ENCODE measurements at places on chromosomes 11 and 22.

DNA sequence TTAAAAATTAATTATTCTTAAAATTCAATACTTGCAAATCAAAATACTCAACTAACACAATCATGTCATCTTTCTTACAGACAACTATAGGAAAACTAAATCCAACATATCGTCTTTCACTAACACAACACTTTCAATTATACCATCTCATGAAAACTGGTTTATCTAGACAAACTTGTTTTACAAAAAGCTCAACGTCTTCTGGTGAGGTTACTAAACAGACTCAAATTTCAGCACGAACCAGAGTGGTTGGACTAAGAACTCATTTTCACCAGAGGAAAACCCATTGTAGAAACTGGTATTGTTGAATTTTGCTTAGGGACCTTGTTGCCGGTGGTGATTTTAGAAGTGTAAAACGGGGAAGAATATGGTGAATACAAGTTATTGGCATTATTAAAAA, 52.2 kb downstream of the NUP98 start:
- DNase-seq, result no peak

GRCh38 chr11:122594986-122595645, 60.4 kb upstream of the UBASH3B start:
- DNase-seq, result no peak

DNA sequence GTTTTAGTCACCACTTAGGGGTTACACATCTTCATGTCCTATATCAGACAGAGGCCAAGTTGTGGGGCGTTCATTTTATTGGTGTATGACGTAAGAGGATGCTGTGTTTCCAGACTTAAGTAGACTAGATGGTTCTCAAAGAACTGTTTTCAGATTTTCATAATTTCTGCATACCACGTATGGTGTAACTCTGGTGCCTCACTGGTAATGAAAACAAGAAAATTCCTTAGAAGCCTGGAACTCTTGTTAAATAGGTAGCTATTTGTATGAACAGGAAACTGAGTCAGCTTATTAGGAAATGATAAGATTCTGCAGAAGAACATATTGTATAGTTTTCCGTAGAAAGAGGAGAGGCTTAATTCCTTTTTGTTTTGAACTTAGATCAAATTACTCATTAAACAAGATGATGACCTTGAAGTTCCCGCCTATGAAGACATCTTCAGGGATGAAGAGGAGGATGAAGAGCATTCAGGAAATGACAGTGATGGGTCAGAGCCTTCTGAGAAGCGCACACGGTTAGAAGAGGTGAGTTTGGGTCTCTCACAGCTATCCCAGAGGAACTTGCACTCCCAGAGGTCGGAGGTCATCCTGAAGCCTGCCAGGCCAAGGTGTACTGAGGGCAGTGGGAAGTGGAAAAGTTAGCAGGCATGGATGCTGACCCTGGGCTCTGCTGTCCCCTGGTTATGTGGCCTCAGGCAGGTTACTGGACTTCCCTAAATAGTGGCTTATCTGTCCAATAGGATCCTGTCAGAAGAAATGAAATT, 3.9 kb downstream of the CDC45 start:
- DNase-seq, result no peak

DNA sequence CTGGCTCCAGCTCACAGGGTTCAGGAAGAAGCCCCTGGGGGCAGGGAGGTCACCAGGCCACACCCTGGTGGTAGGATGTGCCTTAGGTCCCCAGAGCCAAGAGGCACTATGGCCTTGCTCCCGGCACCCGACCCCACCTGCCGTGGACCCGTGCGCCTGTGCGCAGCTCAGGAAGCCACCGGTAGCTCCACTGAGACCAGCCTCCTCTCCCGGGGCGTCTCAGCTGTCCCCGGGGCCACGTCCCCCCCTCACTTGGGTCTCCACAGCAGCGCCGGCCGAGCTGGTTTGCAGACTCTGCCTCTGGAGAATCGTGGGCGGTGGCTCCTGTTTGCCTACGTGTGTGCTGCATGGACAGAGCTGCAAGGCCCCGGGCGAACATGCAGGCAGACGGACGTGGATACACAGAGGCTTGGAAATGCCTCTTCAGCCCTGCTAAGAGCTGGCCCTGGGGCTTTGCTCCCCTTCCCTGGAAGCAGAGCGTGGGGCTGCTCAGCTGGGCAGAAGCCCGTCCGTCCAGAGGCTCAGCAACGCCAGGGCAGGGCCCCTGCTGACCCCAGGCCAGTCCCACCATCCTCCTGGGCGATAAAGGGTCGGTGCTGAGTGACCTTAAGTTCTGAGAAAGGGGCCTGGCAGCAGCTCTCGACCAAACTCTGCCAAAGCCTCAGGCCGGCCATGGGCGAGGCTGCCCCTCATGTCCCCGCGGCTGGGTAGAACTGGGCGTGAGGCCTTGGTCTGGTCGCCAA, 15.3 kb upstream of the MUC5B start:
- DNase-seq, result no peak

DNA sequence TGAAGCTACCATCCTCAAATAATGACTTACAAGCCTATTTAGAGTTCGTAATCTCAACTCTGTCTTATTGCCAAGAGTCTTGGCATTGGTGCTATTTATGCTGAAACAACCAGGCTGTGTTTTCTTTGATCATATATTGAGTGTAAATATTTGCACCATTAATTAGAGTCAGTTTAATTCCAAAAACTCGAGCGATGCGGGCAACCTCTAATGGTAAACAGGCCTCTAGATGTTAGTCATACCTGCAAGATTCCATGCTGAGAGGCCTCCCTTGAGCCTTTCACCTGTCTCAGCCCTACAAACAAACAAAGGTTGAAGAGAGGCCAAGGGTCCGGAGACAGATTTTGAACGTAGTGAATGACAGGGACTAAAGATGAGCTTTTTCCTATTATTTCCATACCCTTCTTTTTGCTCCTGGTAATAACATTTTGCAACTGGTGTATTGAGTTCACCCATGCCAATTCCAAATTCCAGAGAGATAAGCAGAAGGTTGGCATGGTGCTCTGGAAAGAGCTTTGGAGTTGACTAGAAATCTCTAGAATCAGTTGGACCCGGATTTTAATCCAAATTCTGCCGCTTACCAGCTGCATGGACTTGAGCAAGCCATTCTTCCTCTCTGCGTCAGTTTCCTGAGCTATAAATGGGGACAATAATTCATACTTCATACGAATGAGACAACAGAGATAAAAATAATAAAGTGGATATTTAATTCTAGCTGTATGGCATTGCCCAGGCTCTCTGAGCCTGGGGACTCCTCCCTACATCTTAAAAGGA, 99.1 kb upstream of the ANO1 start:
- DNase-seq, result no peak

DNA sequence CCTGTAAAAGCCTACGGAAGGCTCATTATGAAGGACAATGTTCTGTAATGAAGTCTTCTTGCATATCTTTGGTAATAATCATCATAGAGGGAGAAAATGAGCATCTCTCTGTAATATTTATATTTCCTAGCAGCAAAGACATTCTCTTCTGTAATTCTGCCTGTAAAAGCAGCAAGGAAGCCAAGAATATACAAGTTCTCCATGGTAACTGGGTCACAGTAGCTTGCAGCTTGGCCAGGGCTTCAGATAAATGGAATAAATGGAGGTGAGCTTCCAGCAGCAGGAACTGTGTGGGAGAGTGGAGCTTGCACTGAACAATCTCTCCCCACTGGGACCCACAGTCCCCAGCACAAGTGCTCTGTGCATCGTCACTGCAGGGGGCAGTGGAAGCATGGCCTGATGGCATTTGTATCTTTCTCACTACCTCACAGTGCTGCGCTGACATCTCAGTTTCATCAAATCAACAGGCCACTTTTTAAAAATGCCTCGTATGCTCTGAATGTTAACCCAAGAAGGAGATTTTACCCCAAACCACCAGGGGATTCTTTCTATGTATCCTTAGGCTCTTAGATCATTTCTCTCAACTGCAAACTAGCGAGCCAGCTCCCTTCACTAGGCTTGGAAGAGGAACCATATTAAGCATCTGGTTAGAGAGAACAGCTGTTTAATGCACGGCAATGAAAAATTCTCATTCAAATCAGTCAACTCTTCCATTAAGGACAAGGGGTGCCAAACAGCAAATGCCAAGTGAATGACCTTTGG, 1059.7 kb downstream of the OPCML start:
- DNase-seq, result no peak

GRCh38 chr11:13674799-13675509, 6.5 kb downstream of the FAR1 start:
- DNase-seq, result no peak

DNA sequence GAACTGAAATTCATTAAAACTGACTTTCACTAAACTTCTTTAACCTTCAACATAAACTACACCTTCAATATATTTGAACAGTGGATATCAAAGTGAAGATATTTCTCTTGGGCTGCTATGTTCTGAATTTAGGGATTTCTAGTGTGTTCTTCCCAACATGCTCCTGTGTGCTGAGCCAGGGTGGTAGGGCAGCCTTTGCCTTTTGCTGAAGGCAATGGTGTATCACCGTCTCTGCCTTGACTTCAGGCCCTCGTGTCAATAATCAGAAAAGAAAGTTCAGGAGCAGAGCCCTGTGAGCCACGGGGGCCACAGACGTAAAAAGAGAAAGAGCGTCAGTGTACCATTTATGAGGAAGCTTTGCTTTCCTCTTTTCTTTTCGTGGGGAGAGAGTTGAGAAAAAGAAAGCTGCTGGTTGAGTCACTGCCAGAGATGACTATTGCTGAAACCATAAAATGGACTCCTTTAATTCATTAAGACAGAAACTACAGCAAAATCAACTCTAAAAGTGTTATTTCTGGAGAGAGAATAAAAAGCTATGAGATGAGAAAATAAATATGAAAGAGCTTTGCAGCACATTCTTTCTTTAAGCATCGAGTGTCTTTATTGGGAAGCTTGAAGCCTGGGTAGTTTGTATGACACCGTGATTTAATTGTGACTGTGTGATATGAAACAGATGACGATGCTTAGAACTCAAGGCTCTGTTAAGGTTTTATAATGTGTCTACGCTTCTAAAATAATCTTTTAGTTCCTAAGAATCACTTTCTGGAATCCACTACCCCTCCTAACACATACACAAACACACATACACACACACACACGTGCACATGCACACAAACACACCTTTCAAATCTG, 271.8 kb upstream of the MTNR1B start:
- no peak for DNase-seq

DNA sequence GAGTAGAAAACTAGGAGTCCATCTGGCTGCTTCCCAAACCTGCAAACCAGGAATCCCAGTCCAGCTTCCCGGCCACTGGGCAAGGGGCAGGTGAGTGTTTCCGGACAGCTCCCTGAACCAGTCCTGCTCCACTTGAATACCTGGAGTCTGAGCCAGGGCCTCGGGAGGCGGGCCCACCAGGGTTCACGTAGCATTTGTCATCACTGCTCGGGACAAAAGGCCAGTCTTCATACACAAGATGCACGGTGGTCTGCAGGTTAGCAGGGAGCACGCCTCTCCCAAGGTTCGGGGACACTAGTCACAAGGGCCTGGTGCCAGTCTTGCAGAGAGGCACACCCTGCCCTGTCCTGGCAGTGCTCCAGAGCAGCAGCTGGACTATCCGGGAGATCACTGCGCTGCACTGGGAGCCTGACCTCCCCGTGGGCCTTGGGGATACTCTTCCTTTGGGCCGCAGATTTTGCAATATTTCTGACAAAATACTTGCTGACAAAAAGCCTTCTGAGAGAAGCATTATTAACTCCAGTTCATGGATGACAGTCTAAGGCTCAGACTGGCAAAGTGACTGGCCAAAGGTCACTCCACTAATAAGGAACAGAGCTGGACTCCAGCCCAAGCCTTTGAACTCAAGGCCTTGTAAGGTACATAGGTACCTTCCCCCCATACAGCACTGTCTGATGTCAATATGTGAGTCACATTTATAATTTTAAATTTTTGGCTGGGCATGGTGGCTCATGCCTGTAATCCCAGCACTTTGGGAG, 25.1 kb downstream of the CD6 start:
- no peak for DNase-seq

GRCh38 chr11:119052163-119052814, 4.7 kb downstream of the HYOU1 start:
- DNase-seq, result no peak

- DNase-seq, result no peak
These were observed 850.5 kb downstream of the KCNA4 start for GRCh38 chr11:29166306-29166705.

GRCh38 chr22:46424496-46424895, 89.0 kb downstream of the TRMU start:
- no peak for DNase-seq

DNA sequence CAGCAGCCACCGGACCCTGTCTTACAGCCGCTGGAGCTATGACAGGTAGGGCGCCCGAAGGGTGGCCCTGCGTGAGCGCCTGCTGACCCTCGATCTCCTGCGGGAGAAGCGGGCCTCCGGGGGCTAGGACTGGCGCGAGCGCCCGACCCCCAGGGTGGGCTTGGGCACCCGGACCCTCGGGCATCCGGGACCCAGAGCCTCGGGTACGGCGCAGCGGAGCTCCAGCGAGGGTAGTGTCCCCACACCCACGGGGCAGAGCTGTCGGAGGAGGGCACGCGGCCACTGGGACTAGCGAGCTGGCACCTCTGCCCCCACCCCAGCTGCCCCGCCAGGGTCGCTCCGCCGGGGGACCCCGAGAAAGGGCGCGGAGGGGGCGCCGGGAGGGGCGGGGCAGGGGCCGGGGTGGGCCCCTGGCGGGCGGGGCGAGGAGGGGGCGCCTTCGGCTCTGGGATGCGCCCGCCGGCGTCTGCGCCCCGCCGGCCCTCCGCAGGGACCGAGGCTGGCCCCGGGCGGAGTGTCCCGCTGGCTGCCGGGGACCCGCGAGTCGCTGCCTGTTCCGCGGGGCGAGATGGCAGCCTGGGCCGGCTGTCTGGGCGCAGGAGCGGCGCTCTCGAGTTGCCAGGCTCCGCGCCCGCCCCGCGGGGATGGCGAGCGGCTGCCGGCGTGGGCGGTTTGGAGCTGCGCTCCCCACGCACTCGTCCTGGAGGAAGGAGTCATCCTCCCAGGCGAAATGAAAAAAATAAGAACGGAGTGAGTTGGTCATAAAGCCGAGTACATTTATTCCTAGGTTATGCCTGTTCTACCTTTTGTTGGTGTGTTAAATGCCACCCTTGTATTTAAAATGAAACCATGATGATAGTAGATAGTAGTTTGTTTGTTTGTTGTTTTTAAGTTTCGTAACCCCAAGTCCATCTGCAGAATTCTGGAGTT, 32.4 kb downstream of the EIF3F start:
- DNase-seq, result no peak

GRCh38 chr22:37999640-38000272, 15.4 kb upstream of the SOX10 start:
- DNase-seq, result peak; percentile 13

- DNase-seq, result no peak
These were observed 453.6 kb downstream of the MN1 start for GRCh38 chr22:27347951-27348350.

DNA sequence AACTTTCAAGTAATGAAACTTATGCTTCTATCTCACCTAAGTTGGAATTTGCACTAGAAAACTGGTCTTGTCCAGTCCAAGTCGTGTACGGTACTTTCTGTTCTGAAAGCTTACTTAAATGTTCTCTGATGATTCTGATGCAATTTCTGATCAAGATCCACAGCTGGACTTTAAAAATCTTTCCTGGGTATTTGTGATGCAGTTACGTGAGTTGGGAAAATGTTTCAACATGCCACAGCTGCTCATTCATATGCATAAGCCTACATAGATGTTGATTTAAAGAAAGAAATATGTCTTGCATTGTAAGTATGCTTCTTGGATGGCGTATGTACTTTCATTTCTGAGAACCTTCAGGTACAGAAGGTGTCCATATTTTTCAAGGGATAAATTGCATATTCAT, 493.7 kb upstream of the CCDC90B start:
- no peak for DNase-seq

- no peak for DNase-seq
These were observed 69.7 kb upstream of the RASD2 start for GRCh38 chr22:35470903-35471321.
